ENCODE measurements at places on chromosomes 11 and 22.

GRCh38 chr11:63227521-63228107 lies 15.8 kb downstream of the SLC22A25 start:
- DNase-seq, result no peak

DNA sequence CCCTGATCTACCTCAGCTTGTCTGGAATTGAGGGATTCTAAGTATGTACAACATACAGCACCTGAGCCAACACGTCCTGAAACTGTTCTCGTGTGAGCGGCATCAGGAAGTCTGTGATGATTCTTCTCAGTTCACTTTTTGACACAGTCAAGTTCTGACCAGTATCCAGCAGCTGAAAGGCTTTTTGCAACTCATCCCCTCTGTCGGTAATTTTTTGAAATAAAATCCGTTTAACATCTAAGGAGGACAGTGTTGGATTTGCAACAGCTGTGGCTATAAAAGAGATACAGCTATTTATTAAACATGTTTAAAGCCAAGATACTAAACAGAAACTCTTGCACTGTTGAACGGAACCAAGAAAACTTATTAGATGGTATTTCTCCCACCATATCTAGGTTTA lies 39.3 kb downstream of the EFCAB6 start:
- no peak for DNase-seq

DNA sequence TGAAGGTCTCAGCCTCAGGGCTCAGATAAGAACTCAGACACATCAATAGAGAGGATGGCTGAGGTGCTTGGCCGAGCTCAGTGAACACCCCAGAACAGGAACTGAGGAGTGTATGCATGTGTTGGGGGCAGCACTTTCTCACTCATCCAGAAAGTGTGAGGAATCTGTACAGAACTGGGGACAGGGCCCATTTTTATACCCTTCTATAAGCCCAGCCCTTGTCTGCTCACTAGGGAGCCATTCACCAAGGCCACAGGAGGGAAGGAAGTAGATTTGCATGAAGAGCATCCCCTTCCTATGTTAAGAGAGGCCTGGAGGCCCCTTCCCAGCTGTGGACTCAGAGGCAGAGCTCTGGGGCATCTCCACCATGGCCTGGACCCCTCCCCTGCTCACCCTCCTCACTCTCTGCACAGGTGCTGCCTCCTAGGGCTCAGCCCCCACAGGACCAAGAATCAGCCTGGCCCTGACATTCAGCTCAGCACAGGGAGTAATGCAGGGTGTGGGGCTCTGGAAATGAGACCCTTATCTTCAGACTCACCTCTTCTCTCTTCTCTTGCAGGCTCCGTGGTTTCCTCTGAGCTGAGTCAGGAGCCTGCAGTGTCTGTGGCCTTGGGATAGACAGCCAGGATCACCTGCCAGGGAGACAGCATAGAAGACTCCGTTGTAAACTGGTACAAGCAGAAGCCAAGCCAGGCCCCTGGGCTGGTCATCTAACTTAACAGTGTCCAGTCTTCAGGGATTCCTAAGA lies 39.9 kb upstream of the GGTLC2 start:
- DNase-seq, result no peak

- DNase-seq, result no peak
Observed at GRCh38 chr11:124769806-124770774, 8.0 kb upstream of the ESAM start.

DNA sequence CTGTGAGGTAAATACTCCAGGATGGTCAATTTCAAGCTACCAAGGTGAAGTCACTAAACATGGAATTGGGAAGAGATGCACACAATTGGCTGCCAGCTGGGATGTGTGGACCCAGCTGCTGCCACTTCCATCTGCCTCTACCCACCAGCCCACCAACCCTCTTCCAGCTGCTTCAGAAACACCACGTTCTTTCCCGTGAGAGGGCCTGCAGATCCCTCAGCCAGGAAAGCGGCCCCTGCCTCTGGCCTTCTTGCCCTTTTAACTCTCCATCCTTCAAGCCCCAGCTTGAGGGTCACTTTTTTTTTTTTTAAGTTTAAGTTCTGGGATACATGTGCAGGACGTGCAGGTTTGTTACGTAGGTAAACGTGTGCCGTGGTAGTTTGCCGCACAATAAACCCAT lies 20.0 kb downstream of the PRG3 start:
- no peak for DNase-seq

- DNase-seq, result peak; percentile 75
Observed at GRCh38 chr11:10405865-10406592, 49.0 kb upstream of the AMPD3 start.

- DNase-seq, result no peak
Observed at GRCh38 chr22:45805413-45805812, 133.8 kb downstream of the ATXN10 start.

DNA sequence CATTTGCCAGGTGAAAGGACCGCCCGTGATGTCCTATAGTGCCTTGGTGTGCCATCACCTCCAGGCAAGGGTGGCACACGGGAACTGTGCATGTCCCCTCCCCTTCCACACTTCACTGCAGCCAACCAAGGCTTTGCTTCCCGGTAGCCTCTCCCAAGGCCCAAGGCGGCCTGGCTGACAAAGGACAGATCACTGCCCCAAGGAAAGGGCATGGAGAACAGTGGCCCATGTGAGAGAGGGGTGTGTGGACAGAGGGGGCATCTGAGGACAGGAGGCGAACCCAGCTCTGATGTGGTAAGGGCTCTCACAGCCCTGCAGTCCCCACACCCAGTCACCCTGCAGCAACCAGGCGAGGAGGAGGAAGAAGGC lies 50.4 kb downstream of the RPUSD4 start:
- DNase-seq, result no peak

GRCh38 chr22:49062155-49062801 lies 765.4 kb downstream of the BRD1 start:
- DNase-seq, result no peak

- no peak for DNase-seq
Observed at GRCh38 chr11:45395947-45396346, 109.8 kb upstream of the SYT13 start.

DNA sequence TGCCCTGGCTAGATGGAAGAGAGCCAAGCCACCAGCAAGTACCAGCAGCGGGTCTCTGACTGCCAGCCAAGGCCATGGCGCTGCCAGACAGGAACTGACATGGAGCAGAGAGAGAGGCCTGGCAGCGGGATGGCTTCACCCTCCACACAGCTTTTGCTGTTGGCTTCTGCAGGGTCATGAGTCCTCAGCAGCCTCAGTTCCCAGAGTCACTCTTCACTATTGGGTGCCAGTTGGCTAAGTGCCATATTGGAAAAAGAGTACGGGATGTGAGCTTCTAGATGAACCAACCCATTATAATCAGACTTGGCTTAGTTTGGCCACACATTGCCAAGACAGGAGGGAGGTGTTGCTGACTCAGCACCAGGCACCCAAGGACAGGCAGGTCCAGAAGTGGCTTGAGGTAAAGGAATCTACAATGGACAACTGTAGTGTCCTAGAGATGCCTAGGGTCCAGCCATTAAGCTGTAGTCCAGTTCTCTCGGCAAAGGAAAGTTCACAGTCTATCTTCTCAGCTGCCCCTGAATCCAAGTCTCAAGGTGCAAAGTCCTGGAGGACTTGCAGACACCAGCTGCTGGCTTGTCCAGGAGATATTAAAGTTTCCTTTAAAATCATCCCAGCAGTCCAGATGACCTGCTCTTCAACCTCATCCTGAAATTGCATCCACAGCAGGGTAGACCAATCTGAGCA lies 40.7 kb upstream of the POU2AF1 start:
- peak; percentile 89 for DNase-seq

DNA sequence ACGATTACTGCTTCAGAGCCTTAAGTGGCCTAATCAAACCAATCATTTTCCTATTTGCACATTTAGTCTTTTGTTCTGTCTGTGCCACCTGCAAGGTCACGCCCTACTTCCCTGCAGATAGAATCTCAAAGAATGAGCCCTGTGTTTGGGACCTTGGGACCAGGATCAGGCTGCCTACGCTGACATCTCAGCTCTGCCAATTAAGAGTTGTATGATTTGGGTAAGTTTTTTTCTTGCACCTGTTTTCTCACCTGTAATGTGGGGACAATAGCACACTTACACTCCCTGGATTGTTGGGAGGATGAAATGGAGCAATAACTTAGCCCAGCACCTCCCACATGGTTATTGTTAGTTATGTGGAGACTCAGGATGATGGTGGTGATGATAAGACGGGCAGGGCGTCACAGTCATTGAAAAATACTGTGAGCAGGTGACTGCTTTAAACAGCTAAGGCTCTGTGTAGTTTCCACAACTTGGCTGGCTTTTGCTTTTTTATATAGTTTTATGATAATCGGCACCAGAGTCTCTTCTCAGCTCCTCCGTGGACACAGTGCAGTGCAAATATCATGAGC lies 155.0 kb downstream of the ADAMTS15 start:
- DNase-seq, result no peak

- DNase-seq, result no peak
Observed at GRCh38 chr22:26608129-26608528, 9.7 kb downstream of the CRYBB1 start.

- DNase-seq, result no peak
Observed at GRCh38 chr11:78690352-78690987, 115.8 kb upstream of the NARS2 start.

DNA sequence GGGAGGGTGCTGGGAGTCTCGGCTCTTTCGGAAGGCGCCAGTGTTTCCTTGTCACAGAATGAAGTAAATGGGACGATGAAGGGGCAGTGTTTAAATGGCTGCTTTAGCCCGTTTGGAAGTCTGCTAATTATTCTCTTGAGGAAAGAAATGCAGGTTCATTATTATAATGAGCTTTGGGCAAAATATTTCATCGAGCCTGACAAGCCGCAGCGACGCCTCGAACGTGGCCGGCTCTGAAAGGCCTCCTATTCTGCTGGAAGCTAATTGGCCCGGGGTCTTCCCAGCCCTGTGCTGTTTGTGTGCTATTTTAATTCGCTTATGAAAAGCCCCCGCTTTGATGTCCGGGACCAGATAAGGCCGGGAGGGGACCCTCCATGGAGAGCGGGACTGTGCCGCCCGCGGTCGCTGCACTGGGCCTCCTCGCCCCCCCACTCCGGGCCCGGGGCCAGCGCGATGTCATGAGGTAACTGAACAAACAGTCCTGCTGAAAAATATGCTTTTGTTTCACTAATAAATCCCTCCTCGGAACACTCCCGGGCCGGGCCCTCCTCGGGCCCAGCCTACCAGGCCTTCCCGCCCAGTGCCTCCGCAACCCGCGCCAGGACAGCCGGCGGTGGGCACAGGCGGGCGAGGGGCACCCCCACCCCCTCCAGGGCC lies 78.4 kb downstream of the CDKN1C start:
- DNase-seq, result no peak

DNA sequence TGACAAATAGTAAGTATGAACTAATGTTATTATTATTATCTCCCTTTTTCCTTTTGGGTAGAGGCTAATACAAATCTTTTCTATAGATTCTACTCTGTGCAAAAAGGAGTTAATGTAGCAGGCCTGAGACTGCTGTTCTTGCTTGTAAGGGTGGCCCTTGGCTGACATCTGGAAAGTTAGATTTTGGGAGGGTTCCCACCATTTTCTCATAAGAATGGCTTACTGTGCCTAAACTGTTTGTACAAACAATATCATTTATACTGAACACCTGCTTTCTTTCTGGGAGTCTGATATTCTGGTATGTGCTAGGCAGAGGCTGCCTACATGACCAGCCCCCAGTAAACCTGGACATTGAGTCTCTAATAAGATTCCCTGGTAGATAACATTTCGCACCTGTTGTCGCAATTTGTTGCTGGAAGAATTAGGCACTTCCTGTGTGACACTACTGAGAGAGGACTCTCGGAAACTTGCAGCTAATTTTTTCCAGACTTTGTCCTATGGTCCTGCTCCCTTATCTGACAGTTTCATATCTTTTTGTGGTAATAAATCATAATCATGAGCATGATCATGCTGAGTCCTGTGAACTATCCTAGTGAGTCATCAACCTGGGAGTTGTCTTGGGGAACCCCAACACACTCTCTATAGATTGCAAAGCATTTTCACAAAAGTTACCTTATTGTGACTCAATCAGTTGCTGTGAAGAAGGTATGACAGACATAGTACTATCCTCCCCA lies 257.7 kb upstream of the CCDC90B start:
- DNase-seq, result no peak

GRCh38 chr11:134151083-134151747 lies 72.6 kb downstream of the NCAPD3 start:
- DNase-seq, result no peak

- no peak for DNase-seq
Observed at GRCh38 chr11:1373536-1374214, 16.1 kb upstream of the BRSK2 start.

DNA sequence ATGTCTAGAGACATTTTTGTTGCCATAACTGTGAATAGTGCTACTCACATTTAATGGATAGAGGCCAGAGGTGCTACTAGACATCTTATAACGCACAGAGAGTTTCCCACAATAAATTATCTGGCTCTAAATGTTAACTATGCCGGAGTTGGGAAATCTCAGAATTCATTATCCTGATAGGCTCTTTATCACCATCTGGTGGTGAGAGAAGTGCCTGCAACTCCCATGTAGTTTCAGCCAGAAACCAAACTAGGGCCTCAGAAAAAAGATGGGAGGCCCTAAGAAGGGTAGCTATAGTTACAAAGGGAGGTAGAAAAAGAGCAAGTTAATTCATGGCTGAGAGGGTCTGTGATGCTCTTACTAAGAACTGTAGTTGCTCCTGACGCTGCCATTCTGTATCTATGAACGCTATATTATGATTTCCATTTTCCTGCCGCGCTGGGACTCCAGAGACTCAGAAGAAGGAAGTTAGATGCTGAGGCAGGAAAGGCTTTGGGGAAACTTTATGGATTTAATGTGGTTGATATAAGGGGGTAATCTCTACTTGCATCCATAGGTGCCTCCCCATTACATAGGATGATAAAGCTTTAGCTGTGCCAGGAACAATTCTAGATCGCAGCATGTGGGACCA lies 22.9 kb upstream of the MRPL17 start:
- no peak for DNase-seq

- no peak for DNase-seq
Observed at GRCh38 chr11:69744435-69744834, 30.7 kb downstream of the FGF4 start.

GRCh38 chr11:101128571-101129202 lies 926 bp downstream of the PGR start:
- no peak for DNase-seq

DNA sequence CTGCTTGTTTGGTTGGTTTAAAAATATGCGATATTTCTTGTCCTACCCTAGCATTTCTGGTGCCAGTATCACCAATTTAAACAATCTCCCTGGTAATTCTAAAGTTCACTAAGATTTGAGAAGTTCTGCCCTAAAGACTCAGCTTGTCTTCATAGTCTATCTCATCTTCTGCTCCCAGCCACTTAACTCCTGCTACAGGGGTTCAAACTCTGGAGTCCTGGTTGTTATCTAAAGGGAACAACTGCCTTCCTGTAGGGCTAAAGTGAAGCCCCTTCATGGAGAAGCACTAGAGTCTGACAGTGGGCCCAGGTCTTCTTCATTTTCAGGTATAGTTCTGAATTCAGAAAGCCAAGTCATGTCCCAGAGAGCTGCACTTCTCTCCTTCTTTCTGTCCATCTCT lies 73.2 kb downstream of the CTNND1 start:
- no peak for DNase-seq
